GM19239 (cell line): ENCODE measurements at places on chromosomes 5 and 9.

DNA sequence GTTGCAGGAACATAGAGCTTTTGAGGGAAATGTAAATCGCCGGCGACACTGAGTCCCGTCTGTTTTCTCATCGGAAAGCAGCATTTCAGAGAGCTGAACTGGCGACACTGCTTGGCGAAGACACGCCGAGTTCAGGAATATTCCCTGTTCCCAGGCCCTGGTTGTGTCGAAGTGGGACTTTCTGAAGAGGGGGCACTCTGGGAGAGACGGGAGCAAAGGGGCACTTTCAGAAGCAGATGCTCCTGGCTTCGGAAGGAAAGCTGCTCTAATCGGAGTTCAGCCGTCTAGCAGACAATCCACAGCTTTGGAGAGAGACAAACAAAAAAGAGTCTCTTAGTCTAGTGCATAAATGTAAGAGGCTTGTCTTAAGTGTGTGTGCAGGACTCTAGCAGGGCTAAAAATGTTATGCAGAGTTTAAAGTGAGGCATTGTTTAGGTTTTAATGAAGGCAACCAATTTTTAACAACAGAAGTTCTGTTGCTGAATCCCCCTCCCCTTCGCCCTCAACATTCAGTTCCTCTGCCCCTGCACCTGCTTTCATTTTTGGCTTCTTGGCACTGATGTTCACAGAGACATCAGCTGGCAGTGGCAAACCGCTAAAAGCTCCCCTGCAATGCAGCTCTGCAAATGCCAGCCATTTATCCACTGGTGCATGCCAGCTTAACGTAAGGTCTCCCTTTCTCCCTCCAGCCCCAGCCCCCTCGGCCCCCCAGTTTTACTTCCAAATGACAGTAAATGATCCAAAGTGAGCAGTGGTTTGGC is 289.5 kb upstream of the MPDZ start:
- no peak for DNase-seq

DNA sequence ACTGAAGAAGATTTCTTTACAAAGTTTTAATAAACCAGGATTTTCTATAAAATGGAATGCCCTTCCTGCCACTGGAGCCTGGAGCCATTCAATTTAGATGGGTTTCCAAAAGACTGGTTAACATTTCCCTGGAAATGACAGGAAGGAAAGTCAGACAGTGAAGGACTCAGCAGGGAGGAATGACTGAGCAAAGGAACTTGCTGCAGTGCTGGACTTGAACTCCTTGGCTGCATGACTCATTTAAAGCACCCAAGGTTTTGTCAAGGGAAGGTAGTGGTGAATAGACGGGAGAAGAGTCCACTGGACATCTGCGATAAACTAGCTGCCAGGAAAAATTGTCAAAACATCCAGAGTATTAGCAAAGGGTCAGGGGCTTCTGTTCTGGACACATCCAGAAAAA is 163.8 kb upstream of the SLC28A3 start:
- DNase-seq, result no peak

GRCh38 chr9:6214903-6215302 is 704 bp upstream of the IL33 start:
- no peak for DNase-seq

- no peak for DNase-seq
Measured at GRCh38 chr9:4796988-4797853, 4.5 kb downstream of the RCL1 start.

GRCh38 chr5:116771466-116772151 is 197.0 kb upstream of the SEMA6A start:
- DNase-seq, result no peak

- no peak for DNase-seq
Measured at GRCh38 chr9:105971986-105972385, 277.6 kb downstream of the TMEM38B start.

DNA sequence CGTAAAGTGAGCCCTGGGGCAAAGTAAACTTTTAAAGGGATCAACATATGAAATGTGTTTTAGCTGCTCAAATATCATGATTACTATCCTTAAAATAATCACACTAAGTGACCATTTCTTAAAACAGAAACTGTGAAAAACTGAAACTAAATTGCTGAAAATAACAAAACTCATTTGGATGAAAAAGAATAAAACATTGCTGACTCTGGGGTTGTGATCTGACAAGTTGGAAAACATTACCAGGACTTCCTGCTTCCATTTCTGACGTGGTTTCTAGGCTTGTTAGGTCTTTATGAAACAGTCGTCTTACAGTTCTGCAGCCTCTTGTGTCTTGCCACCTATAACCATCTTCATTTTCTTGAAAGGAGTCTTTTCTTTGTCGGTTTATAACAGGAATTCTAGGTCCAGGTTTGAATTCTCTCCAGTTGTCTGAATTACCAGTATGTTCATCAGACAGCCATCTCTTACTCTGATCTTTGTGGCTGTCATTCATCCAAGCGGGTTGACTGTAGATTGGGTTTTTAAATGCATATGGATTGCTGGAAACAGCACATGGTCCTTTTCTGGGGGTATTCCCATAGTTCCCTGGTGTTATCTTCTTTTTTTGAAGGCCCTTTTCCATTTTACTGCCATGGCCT is 1.7 kb downstream of the TUT7 start:
- no peak for DNase-seq

DNA sequence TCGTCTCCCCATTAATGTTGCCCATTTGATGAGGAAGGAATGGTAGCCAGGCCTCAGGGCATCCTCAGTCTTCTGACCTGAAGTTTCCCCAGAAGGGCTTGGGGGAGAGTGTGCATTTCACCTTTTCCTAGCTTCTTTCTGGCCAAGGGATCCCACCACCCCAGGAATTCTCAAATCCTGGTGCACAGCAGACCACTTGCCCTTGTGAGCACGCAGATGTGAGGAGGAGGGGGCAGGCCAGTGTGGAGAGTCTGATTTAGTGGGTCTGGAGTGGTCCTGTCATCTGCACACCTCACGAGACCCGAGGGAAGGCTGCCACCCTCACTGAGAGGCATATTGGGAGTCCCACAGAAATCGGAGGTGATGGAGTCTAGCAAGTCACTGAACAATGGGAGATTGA is 64.3 kb downstream of the CXXC5 start:
- DNase-seq, result no peak

DNA sequence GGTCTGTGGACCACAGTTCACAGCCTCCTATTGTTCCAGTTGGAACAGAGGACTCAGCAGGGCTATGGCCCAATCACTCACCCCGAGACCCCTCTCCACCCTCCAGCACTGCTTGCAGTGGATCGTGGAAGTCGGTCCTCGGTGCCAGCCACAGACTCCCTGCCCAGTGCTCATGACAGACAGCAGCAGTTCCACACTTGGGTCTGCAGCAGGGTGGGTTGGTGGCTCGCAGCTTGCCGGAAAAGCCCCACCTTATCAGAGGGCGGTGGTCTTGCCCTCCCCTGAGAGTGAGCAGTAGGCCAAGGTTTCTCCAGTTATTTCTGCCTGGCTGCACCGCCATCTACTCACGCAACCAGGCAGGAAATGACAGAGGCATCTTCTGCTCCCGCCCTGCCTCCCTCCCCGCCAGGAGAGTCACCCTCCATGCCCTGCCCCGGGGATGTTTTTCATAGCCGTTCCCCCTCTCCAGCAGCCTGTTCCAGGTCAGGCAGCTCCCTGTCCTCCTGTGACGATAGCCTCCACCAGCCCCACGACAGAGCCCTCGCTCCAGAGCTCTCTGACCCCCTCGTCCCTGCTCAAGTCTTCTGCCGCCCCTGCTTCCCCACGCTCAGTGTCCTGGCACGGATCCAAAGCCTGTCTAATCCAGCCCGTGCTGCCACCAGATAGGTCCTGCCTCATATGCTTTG is 34.5 kb downstream of the UNC5A start:
- DNase-seq, result no peak

DNA sequence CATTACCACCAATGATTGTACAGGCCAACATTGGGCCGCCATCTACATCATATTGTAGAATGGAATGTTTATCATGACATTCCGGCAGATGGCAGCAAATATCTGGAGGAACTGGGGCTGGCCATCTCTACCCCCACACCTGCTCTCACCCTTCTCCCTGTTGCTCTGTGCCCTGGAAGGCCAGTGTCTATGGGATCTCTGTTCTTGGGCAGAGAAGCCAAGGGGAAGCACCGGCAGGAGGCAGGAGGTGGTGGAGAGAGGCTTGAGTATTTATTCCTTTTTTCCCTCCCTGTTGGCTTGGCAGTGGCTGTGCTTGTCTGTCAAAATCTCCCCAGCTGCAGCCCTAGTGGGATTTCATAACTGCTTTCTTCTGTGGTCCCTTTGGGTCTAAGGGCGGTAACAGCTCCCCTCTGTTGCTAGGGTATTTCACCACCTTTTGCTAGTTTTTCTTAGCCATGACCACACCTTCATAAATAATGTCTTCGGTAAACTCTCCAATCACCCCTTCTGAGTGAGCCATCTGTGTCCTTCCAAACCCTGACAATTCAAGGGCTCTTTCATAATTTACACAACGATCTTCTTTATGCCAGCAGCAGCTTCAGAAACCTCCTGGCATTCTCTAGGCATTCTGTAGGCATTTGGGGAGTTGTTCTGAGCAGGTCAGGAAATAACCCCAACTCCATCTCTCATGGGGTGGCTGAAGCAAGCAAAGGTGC is 225.8 kb downstream of the MELK start:
- DNase-seq, result peak; percentile 35

- no peak for DNase-seq
Measured at GRCh38 chr9:95879591-95879990, 4.1 kb downstream of the ERCC6L2 start.

GRCh38 chr5:146825033-146825432 is 53.5 kb downstream of the PPP2R2B start:
- DNase-seq, result no peak

GRCh38 chr5:81140441-81140840 is 92.7 kb upstream of the CKMT2 start:
- no peak for DNase-seq

GRCh38 chr9:12702160-12702758 is 9.1 kb downstream of the TYRP1 start:
- no peak for DNase-seq

DNA sequence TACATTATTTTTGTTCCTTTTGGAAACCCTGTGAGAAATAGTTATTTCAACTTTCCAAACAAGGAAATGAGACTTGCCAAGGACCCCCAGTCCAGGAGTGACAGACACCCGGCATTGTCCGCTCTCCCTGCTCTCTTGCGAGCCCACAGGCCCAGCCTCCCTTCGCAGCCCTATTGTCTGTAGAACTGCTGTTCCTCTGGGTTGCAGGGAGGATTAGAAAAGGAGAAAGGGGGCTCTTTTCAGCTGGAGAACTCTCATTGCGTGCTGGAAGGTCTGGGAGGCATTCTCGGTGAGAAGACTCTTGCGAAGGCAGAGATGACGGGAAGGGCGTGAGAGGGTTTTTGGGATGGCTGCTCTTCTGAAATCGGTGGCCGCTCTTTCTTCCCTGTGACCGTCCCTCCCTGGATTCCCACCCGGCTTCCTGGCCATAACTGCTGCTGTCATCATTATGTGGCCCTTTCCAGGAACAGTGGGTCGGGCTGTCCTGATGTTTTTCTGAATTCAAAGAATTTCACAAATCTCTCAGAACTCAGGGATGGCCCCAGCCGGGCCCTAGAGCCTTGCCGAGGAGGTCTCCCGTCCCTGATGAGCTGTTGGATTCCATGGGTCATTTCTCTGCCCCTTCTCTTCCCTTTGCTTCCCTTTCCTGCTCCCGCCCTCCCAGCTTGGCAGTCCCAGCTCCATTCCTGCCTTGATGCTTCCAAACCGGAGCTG is 29.8 kb downstream of the STC2 start:
- DNase-seq, result no peak

- no peak for DNase-seq
Measured at GRCh38 chr9:70304810-70305209, 46.0 kb downstream of the SMC5 start.

DNA sequence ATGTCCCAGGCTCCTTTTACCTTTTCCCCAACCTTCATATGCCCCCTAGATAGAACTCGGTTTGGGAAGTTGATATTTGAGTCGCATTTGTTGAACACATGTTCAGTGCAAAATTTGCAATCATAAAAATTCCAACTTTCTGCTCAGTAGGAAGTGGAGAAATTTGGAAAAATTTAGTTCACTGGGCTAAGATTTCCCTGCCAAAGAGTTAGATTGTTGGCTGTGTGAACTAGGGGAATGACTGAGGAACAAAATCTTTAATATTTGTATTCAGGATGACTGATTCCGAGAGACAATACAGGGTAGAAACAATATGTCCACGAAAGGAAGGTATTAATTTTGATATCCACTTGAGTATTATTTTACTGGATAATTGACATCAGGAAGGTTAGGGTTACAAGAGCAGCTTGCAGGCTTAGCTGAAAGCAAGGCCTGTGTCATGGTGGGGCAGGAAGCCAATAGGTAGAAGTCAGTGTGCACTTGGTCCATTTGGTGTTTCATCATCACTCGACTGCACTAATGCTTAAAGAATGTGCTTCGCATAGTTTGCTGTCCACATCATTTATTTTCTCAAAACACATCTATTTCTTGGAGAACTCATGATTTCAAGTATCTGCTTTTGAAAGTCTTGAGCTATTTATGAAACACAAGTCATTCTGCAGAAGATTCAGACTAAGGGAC is 59.4 kb upstream of the GNA14 start:
- no peak for DNase-seq

DNA sequence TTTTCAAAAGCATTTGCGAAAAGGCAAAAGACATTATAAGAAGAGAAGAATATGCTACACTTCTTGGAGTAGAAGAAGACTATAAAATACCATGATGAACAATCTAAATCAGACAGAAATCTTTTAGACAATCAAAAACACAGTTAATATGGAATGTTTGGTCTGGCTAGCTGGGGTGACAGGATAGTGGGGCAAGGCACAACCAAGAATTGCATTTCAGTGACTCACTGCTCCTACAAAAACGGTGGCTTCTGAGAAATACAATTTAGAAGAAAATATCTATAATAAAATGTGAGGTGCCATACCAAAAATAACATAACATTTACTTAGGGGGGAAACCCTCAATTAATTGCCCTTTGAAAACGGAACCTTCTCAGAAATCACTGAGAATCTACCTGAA is 363.4 kb downstream of the NPR3 start:
- DNase-seq, result no peak

GRCh38 chr5:149392718-149393117 is 13.6 kb upstream of the IL17B start:
- no peak for DNase-seq

DNA sequence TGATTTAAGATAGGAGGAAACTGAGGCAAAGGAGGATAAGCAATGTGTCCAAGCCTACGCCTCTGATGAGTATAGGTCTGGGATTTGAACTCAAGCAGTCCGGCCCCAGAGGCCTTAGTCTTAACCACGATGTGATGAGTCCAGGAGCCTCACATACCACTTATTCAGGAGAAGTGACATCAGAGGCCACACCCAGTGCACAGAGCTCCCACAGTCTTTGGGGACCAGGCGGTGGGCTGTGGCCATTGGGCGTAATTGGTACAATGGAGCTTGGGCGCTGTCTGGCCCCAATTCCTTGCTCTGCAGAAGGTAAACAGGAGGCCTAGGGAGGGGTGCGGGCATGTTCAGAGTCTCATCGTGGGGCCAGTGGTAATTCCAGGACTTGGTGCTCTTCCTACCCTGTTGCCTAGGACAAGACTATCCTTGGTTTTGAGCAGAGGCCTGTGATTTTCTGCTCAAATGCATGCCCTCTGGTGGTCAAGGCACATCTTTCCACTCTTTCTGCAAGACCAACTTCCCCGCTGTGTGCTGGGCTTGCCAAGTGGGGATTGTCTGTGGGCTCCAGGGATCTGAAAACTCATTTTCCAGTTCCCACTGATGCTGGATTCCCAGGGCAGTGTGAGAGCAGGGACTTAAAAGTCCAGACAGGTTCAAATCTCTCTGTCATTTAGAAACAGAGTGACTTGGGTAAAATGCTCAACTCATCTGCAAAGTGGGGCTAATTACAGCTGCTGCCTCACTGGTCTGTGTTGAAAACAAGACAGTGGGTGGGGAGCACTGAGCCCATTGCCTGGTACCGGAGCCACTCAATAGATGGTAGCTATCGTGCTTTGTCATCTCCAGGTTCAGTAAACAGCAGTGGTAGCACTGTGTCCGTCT is 15.8 kb downstream of the NDST1 start:
- peak; percentile 59 for DNase-seq
